ENCODE measurements at places on chromosomes 4 and X.

GRCh38 chr4:4673070-4673469, 131.2 kb upstream of the STX18 start:
- DNase-seq, result no peak

- DNase-seq, result no peak
Observed at GRCh38 chr4:111113591-111113990, 490.7 kb upstream of the PITX2 start.

DNA sequence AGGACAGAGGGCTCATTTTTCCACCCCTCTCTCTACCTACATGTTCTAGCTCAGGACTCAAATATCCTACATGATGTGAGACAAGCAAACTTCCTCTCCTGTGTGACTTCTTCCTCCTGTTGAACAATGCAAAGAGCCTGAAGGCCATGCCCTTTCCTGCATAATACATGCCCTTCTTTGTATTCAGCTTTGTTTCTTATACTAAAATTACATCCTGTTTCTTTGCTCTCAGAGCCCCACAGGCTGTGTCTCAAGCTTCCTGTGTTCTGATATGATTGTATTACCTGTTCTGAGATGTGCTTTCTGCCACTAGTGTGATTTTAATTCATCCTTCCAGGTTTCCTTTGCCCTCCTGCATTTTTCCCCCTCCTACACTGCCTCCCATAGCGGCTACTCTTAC, 166.4 kb upstream of the AFF2 start:
- peak; percentile 49 for DNase-seq

DNA sequence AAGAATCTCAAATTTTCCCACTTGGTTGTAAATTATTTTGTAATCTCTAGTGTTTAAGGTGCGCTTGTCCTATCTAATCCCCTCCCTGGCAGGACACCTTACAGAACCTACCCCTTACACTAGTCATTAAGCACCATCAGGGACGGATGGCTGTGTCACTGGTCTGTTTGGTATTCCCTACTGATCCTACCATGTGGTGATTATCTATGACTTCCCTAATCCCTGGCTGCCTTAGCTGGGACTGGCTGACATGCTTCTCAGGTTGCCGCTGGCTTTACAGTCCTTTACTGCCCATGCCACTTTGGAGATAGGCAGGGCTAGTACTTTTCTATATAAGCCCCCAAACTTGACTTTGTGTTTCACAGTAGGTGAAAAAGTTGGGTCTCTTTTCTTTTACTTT, 58.6 kb downstream of the ELOVL6 start:
- no peak for DNase-seq

DNA sequence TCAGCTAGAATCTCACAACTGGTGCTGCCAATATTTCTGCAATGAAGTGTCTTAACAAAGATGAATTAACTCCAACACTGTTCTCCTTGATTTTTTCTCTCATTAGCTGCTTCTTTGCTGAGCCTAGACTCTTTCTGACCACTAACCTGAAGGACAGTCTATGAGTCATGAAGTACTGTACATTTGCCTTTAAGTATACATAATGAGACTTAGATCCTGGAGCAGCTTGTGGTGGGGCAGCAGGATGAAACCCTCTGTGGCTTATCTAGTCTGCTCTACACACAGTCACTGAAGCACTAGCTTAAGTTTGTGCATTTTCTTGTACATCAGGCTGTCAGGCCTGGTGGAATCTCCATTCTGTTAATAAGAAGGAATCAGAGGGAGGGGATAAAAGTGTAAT, 307.4 kb upstream of the SMIM31 start:
- no peak for DNase-seq

- no peak for DNase-seq
Observed at GRCh38 chrX:40504801-40505605, 75.8 kb upstream of the ATP6AP2 start.

GRCh38 chrX:11619441-11619840, 46.3 kb downstream of the ARHGAP6 start:
- no peak for DNase-seq

DNA sequence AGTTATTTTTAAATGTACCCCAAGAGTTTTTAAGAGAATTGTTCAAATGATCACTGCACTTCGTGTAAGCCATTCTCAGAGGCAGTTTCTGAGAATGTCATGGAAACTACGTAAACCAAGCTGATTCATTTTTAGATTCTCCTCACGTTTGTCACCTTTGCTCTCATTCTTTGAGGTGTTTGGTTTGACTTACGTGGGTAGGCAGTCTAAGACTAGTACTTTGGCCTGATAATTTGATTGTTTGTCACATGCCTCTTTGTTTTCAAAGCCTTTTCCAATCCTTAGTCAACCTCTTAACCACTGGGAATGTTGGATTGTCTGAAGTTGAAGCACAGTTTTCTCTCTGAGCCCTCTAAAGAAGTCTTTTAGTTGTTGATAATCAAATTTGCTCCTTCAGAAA, 10.5 kb downstream of the SEPTIN11 start:
- DNase-seq, result no peak

DNA sequence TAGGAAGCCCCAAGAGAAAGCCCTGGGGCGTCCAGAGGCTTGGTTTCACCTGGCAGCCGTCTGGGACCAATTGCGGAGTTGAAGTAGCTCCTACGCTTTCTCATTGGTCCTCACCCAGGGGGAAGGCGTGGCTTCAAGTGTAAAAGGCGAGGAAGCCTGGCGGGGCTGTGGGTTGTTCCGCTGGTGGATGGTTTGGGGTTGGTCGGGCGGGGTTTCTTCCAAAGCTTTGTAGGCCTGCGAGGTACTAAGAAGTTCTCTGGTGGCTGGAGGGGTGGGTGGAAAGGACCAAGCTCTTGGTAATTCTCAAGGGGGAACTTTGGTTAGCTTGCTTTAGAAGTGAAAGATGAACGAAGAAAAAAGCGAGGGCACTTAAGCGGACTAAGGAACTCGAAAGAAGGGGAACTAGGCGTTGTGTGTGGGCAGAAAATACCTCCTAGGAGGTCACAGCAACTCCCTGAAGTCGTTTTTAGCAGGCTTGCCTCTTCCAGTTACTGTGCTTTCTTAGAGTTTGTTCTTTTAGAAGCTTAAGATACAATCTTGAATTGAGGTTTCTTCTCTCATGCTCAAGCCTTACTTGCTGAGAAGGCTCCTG, 36.6 kb downstream of the CCNG2 start:
- peak; percentile 80 for DNase-seq

GRCh38 chrX:96685210-96686099, 813 bp downstream of the DIAPH2 start:
- DNase-seq, result peak; percentile 14

GRCh38 chrX:16786791-16787735, 797 bp downstream of the TXLNG start:
- peak; percentile 20 for DNase-seq

GRCh38 chr4:36523182-36523581, 241.8 kb downstream of the DTHD1 start:
- no peak for DNase-seq

DNA sequence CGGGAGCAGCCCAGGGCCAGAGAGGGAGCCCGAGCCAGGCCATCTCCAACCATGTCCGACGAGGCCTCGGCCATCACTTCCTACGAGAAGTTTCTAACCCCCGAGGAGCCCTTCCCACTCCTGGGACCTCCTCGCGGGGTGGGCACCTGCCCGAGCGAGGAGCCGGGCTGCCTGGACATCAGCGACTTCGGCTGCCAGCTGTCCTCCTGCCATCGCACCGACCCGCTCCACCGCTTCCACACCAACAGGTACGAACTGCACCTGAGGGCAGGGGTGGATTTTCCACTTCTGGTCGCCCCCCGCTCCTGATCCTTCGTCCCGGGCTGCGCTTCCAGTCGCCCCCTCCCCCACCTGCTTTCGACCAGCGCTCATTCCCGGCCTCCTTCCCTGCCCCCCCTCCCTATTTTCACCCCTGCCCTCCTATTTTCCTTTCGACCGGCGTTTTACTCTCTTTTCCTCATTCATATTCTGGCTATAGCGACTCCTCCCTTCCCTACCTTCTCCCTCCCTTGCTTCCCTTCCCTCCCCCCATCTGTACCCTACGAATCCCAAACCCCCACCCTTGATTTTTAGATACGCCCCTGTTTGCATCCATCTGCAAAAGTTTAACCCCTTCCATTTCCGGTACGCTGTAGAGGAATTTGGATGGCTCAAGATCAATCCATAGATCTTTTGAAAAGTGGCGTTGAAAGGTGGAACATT, 633 bp downstream of the FAM199X start:
- DNase-seq, result no peak

DNA sequence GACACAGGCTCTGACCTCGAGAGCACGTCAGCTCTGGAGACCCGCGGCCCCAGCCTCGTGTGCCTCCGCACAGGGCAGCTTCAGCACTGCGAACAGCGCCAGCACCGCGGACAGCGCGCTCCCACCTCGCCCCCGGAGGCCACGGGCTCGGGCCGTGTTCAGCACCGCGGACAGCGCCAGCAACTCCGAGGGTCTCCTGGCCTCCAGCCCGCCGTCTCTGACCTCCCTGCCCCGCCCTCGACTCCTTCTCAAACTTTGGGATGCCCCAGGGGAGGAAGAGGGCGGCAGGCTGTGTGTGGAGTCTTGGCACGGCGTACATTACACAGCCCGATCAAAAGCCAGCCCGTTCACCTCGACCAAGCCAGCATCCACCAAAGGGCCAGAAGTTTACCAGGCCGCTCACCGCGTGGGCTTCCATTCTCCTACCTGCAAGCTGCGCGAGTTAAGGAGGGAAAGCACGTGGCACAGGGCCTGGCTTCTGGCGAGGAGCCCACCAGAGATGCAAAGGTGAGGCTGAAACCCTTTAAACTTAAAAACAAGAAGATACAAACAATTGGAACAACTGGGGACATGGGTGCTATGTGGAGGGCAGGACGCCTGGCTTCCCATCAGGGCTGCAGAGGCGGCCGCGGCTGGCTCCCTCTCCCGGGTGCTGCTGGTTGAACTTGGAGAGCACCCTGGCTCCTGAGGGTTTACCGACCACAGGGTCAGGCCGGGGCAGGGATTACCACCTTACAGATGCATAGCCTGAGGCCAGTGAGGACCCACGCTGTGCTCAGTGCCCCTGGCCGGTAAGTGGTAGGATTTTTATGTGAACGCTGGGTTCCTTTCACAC, 4.5 kb upstream of the NKX1-1 start:
- DNase-seq, result no peak

DNA sequence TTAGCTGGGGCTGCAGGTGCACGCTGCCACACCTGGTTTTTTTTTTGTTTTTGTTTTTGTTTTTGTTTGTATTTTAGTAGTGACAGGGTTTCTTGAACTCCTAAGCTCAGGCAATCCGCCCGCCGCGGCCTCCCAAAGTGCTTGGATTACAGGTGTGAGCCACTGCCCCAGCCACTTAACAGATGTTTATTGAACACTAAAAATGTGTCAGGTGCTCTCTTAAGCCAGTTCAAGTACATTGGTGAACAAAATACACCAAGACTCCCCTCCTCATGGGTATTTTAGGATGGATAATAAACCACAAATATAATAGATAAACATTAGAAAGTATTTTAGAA, 69.9 kb downstream of the TRAPPC11 start:
- no peak for DNase-seq

- no peak for DNase-seq
Observed at GRCh38 chrX:44871114-44871645, 1.8 kb upstream of the KDM6A start.

- no peak for DNase-seq
Observed at GRCh38 chr4:113468165-113469022, 293.1 kb downstream of the CAMK2D start.

DNA sequence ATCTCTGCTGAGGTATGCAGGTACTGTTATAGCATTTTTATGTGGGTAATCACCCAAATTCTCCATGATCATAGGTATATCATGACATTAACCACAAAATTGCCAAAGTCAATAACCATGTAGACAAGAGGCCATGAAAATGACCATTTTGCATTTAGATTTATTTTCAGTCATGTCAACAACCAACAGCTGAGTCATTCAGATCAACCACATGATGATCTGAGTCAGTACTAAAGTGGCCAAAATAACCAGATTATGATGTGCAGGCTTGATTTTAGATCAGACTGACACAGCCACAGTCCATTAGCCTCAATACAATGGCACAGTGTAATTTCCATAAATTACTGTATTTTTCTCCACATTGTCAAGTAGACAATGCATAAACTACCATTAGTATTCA, 240.5 kb downstream of the GRIA3 start:
- DNase-seq, result no peak

GRCh38 chr4:43316813-43317212, 424.3 kb downstream of the GRXCR1 start:
- DNase-seq, result no peak

DNA sequence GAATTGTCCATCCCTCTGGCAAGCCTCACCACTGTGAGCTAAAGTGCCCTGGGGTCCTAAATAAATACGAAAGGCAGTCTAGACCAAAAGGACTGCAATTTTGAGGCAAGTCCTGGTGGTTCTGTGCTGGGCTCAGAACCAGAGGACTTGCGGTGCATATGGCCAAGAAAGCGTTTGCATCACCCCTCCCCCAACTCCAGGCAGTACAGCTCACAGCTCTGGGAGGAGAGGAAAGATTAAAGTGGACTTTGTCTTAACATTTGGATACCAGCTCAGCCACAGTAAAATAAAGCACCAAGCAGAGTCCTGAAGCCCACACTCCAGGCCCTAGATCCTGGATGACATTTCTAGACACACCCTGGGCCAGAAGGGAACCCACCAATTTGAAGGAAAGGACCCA, 24.9 kb downstream of the RNF128 start:
- no peak for DNase-seq

DNA sequence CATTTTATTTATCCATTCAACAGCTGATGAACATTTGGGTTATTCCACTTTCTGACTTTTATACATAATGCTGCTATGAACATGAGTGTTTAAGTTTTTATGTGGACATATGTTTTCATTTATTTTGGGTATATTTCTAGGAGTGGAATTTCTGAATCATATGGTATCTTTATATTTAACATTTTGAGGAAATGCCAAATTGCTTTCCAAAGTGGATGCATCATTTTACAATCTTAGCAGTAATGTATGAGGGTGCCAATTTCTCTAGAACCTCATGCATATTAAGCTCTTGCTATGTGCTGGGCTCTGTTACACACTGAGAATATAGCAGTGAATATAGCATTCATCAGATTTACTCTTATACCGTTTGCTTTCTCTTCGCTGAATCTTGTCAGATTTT, 983.7 kb downstream of the STIM2 start:
- no peak for DNase-seq

GRCh38 chrX:141879616-141880015, 24.1 kb upstream of the MAGEC1 start:
- no peak for DNase-seq

- DNase-seq, result no peak
Observed at GRCh38 chr4:82797405-82798111, 1.0 kb downstream of the SCD5 start.

DNA sequence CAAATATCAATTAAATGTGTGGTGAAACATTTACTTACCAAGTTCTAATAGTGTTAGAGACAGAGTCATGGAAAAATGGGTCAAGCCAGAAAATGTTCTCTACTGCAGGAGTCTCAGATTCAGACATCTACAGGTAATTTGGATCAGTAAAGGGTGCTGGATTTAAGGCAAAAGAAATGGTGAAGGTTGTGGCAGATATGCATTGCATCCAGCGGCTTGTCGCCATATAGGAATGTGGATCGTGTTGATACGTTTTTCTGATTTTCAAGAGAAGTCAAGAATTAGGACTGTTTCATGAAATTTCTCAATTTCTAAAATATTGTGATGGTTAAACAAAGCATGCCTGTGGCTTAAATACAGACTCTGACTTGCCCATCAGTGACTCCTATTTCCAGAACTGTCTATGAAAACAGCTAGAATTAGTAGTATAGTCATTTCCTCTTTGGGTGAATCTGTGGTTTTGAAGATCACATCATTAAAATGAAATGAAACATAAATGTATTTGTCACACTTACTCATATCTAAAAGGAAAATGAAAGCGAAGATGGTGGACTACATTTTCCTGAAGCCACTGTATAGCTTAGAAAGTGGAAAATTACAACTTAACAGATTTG, 110.1 kb upstream of the VEGFC start:
- DNase-seq, result no peak

Data from CD4-positive, alpha-beta T cell treated with Interleukin-6 at 100 ng/mL for 8 hours (primary cell).